ENCODE measurements at places on chromosomes 1 and 21.
A peak's percentile ranks its signal among the peaks of the same experiment; 100 is the strongest.

GRCh38 chr1:165577707-165578106 is 33.9 kb downstream of the LRRC52 start:
- DNase-seq: no peak

DNA sequence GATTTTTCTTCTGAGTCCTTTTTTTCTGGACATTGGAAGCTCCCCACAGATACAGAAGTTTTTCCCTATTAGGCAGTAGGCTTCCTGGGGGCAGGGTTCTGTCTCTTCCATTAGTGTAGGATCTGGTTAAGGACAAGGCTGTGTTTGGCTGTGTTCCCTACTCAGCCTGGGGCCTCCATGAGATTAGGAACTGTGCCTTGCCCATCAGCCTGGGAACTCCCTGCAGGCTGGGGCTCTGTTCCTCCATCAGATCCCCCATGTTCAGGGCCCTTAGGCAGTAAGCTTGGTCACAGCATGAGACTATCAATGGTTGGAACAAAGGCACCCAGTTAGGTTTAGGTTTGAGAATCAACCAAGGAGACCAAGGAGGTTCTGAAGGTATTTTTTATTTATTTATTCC is 22.7 kb downstream of the NAV1 start:
- peak; percentile 16 for DNase-seq

DNA sequence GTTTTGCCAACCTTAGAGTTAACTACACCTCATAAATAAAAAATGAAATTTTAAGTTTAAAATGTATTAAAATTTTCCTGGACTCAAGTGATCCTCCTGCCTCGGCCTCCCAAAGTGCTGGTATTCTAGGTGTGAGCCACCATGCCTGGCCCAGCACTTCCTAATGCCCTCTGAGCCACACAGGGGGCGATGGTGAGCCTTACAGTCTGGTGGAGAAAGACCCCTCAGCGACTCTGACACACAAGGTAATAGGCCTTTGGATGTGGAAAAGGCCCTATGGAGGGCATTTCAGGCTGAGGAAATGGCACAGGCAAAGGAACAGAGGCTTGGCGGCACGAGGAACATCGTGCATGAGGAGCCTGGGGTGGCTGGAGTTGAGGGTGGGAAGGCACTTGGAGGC is 6.7 kb downstream of the CITED4 start:
- peak; percentile 33 for DNase-seq

- peak; percentile 81 for DNase-seq
Measured at GRCh38 chr1:184890539-184890973, 83.8 kb downstream of the NIBAN1 start.

GRCh38 chr1:166895766-166896165 is 19.7 kb upstream of the TADA1 start:
- no peak for DNase-seq

- DNase-seq: peak; percentile 50
Measured at GRCh38 chr1:243849421-243850201, 432 bp downstream of the AKT3 start.

DNA sequence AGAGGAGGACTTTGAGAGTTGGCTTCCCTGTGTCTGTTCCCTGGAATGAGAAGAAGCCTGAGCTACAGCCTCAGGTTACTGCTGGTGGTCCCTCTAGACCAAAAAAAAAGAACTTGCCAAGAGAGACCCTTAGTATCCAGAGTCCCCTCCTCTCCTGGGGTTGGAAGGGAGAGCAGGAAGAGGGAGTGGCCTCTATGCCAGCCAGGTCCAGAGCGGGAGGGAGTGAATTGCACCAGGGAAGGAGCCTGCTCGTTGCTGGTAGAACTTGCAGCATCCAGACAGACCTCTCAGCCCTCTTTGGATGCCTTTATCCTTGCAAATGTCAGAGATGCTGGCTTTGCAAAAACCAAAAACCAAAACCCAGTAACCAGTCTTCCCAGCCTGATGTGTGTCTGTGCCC is 491.3 kb upstream of the VAMP3 start:
- DNase-seq: no peak

DNA sequence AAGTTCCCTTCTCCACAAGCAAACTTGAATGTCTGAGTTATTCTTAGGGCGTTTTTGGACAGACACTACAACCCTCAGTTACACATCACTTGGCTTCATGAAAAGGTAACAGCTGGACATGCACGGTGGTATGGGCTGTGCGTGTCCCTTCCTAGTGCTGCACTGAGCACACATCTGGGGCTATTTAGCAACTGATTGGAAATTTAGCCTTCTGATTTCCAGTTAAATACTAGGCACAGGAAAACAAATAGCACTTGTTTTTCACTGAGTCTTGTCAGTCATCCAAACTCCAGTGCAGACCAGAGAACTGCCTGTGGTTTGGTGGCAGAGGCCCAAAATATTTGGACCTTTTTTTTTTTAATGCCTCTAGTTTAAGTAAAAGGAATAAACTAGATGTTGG is 134.7 kb downstream of the TGFBR3 start:
- DNase-seq: no peak

GRCh38 chr1:41629571-41629970 is 145.1 kb upstream of the EDN2 start:
- DNase-seq: peak; percentile 85

GRCh38 chr1:167438171-167439138 is 79.9 kb downstream of the CD247 start:
- no peak for DNase-seq

DNA sequence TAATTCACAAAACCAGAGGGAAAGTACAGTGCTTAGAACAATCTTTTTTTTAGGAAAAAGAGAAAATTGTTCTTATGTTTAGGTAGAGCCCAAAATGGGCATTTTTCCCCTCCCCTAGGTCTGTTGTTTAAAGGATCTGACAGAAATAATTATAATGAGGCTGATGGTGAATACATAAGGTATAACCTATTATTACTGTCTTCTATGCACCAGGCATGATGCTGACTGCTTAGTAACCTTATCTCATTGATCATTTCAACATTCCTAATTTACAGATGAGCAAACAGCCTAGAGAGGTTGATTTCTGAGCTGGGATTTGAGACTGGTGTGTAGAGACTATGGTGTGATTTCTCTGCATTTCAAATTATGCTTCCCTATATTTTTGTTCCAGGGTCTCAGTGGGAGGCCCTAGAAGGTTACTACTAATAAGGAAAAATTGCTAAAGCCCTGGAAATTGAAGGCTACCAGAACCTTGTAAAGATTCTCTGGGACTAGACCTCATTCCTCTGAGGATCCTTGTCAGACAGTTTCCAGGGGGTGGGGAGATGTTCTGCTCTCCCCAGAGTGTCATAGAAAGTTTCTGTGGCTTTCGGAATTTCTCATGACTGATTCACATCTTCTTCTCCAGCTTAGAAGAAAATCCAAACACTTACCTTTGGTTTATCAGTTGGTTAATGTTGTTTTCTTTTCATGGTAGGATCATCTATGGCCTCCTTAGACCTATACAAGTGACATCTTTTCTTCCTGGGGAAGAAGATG is 44.9 kb downstream of the ROR1 start:
- no peak for DNase-seq

- DNase-seq: no peak
Measured at GRCh38 chr1:54266908-54267307, 66.9 kb downstream of the MRPL37 start.

DNA sequence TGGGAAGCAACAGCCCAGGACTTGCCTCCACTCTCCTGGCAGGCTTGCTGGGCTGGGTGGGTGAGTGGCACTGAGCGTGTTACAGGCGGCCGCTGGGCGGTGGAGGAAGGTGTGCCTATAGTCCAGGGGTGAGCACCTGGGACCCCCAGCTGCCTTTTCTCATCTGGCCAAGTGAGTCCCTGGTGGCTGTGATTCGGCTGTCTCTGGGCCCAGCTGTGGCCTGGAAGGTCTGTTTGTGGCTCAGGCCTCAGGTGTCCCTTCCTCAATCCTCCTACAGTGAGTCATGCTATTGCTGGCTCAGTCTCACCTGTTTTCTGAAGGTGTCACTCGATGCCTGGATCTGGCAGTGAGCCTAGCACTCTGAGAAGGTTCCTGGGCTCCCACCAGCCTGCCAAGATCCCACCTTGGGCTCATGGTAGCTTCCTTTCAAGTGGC is 564.2 kb downstream of the PTPRU start:
- DNase-seq: no peak

GRCh38 chr21:34498623-34499022 is 13.4 kb downstream of the KCNE1 start:
- DNase-seq: no peak

DNA sequence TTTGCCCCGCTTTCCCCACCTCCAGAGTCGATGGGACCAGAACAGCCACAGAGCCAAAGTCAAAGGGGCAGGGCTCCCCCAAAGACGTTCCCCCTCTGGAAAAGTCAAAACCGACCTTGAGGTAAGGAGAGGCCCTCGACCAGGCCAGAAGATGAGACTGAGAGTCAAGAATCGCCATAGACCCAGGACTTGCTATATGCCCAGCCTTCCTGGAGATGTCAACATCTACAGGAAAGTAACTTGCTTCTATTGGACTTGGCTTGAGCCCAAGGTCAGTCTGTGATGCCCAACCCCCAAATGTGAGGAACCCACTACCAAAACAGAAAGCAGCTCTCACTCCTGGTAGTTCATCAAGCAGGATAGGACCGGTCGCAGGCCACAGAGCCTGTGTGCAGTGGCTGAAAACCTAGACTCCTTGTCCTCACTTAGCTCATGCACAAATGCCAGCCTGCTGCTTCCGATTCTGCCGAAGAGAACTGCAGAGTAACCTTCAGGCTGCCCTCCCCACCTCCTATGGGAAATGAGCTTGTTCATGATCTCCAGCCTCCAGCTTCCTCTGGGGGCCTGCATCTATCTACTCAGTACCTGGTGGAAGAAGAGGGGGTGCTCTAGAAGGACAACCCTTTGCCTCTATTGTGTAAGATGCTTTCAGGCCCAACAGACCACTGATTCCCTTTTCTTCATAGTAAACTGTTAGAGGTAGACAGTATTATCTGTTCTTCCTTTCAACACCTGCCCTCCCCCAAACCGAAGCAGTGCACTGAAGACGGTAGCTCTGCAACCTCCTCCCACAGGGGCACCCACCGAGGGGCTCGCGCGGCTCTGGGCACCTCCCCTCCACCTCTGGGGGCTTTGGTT is 1.4 kb downstream of the ACOT7 start:
- no peak for DNase-seq

DNA sequence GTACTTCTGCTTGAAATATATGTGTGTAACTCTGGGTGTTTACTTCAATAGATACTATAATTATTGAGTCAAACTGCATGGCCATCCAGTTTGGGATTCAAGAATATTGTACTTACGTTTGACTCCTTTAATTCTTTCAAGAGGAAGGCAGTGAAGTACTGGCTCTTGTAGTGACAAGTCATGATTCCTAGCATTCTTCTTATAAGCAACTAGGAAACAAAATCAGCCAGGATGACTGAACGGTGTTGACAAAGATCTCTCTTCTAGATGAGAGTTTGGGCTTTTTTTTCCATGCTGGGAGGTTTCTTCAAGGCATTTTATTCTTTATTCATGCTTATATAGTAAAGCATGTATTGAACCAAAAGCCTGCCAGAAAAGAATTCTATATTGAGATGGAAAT is 58.3 kb downstream of the CLEC20A start:
- DNase-seq: no peak

DNA sequence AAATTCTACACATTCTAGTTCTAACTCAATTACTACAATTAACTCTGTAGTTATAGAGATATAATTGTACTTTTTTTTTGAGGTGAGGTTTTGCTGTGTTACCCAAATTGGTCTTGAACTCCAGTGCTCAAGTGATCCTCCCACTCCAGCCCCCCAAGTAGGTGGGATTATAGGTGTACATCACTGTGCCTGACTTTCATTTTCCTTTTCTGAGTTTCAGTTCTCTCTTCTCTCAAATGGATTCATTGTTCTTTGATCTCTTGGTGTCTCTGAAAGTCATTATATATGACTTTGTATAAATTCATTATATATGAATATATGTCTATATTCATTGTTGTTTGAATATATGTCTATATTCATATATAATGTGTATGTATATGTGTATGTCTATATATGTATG is 74.0 kb upstream of the GALNT2 start:
- no peak for DNase-seq

DNA sequence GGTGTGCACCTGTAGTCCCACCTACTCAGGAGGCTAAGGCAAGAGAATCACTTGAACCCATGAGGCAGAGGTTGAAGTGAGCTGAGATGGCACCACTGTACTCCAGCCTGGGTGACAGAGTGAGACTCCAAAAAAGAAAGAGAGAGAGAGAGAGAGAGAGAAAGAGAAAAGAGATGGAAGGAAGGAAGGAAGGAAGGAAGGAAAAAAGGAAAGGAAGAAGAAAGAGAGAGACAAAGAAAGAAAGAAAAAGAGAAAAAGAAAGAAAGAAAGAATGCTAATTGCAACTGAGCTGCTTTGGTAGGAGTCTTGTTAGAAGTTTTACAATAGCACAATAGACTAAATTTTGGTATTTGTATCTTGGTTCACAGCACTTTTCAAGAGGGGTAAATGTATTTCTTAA is 25.7 kb downstream of the TESK2 start:
- no peak for DNase-seq

GRCh38 chr1:15156807-15157380 is 3.3 kb downstream of the TMEM51 start:
- DNase-seq: no peak

GRCh38 chr1:171506525-171507304 is 21.4 kb downstream of the PRRC2C start:
- DNase-seq: no peak

DNA sequence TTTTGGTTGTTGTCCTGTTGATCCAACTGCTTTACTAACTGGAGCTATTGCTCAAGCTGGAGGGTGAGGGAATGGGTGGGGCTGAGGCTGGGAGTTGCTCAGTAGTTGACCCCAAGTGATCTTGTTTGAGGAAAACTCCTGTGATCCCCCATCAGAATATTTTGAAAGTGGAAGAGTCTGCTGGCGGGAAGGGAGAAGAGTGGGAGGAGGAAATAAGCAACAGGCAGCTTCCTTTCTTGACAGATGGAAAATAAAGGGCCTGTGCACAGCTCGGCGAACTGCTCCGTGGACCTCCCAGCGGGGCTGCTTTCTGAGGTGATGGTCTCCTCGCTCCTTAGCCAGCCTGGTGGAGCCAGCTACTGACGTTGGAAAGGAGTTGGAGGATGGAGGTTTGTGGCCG is 199.1 kb upstream of the LMO4 start:
- no peak for DNase-seq

DNA sequence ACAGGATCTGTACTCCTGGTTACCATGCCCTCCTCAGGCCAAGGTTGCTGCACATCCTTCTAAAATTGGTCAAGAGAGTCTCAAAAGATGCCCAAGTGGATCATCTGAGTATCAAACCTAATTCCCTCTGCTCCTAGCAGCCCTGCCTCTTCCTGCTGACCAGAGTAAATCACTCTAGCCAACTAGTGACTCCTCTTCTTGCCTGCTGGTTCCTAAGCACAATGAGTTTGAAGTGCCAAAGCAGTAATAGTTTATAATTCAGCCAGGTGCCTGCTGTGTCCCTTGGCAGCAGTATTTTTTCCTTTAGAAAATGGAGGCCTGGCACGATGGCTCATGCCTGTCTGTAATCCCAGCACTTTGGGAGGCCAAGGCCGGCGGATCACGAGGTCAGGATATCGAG is 137.9 kb upstream of the CAMK1G start:
- DNase-seq: no peak

DNA sequence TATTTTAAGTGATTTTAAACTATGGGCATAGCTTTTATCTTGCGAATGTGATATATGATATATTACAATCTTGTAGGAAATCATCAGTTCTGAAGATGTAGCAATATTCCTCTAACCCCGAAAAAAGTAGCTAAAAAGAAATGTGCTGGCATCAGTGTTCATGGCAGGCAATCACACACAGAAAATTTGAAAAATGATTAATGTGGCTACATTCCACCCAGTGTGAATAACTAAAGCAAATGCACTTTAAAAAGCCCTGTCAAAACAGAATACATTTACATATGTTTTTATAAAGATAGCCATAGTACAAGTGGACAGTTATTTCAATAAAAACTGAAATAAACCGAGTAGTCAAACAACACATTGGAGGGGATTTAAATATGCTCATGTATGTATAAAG is 260.2 kb downstream of the HHAT start:
- no peak for DNase-seq
